ENCODE measurements at places on chromosomes 3 and 15. TPM values are rescaled to one million over a fixed set of nuclear protein-coding genes. Genes with fewer than 3 reads are reported as not detected.
A peak's percentile ranks its signal among the peaks of the same experiment; 100 is the strongest.

- H3K4me1 ChIP-seq, result no peaks in the 10 kb centered on the region
- H3K36me3 ChIP-seq, result no peaks in the 10 kb centered on the region
- peak; percentile 53 for DNase-seq
- H3K27ac ChIP-seq, result peak overlapping the region; percentile 36
- H3K27me3 ChIP-seq, result no peaks in the 10 kb centered on the region
These were observed 31.8 kb downstream of the FSTL1 start for GRCh38 chr3:120418866-120419490.

- H3K4me1 ChIP-seq, result no peaks in the 10 kb centered on the region
- H3K27me3 ChIP-seq, result no peaks in the 10 kb centered on the region
- no peak overlapping the region for H3K4me3 ChIP-seq
- H3K27ac ChIP-seq, result no peak overlapping the region
These were observed 332.0 kb upstream of the GRM7 start for GRCh38 chr3:6528951-6529350.

- no peaks in the 10 kb centered on the region for H3K4me1 ChIP-seq
- H3K27me3 ChIP-seq, result no peaks in the 10 kb centered on the region
- no peaks in the 10 kb centered on the region for H3K36me3 ChIP-seq
These were observed 256.2 kb downstream of the NLGN1 start for GRCh38 chr3:173653781-173654180.

GRCh38 chr15:34810443-34811129, 15.2 kb upstream of the ACTC1 start:
- H3K4me3 ChIP-seq, result no peak overlapping the region
- no peaks in the 10 kb centered on the region for H3K4me1 ChIP-seq
- no peaks in the 10 kb centered on the region for H3K27me3 ChIP-seq
- H3K36me3 ChIP-seq, result no peaks in the 10 kb centered on the region

DNA sequence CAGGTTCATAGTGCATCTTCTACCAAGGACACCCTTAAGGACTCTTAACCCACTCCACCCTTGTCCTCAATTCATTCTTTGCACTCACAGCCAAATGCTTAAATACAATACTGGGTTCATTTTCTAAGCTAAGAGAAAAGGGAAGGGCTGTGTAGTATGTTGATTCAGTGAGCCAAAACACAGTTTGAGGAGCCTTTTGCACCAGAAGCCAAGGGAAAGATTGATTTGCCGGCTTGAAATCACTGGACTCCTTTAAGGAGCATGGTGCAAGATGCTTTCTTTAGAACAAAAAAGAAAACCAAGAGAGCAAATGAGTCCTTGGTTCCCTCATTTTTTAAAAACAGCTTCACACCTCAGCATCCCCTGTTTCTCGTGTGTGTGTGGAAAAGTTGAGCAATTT, 47.8 kb downstream of the BOC start:
- no peak overlapping the region for H3K4me3 ChIP-seq
- no peak for DNase-seq
- H3K27me3 ChIP-seq, result no peaks in the 10 kb centered on the region
- H3K27ac ChIP-seq, result peak overlapping the region; percentile 82
- no peaks in the 10 kb centered on the region for H3K36me3 ChIP-seq
- H3K4me1 ChIP-seq, result peaks cover 14% of the 10 kb centered on the region

DNA sequence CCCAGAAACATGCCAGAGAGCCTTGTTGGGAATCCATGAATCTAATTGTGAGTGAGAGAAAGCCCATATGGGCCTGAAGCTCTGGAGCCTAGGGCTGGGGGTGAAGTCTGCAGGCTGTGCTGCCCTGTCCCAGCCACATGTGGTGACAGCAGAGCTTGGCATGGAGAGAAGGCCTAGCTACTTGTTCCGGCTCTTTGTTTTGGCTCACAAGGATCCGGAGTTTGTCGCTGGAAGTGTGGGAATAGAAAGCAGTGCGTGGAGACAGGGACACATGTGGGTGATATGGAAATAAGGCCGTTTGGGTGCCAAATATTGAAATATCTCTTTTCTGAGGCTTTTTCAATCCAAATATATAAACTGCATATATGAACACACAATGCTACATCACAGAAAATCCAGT, 78.2 kb downstream of the CLSTN2 start:
- no peaks in the 10 kb centered on the region for H3K36me3 ChIP-seq
- no peak overlapping the region for H3K4me3 ChIP-seq
- no peaks in the 10 kb centered on the region for H3K27me3 ChIP-seq
- H3K4me1 ChIP-seq, result no peaks in the 10 kb centered on the region
- H3K27ac ChIP-seq, result no peak overlapping the region
- DNase-seq, result no peak

DNA sequence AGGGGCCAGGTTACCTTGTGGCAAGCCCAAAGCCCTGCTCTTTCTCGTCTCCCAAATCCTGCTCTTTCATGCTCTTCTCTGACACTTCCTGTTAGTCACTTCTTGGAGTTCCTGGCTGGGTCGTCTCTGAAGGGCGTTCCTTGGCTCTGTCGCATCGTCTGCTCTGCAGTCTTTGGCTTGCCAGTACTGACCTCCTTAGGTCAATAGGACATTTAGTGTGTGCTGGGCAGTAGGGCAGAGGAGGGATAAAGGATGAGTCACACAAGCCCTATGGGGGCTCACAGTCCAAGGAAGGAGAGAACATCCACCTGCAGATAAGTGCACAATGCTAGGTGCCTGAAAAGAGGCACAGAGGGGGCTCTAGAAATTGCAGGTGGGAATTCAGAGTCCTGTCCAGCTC, 87.5 kb downstream of the FAM43A start:
- H3K4me1 ChIP-seq, result peaks cover 6% of the 10 kb centered on the region
- H3K36me3 ChIP-seq, result no peaks in the 10 kb centered on the region
- H3K4me3 ChIP-seq, result no peak overlapping the region
- peak overlapping the region; percentile 66 for H3K27ac ChIP-seq
- H3K27me3 ChIP-seq, result no peaks in the 10 kb centered on the region
- DNase-seq, result no peak

- H3K4me3 ChIP-seq, result no peak overlapping the region
- H3K27me3 ChIP-seq, result no peaks in the 10 kb centered on the region
- no peaks in the 10 kb centered on the region for H3K4me1 ChIP-seq
These were observed 44.0 kb downstream of the PLSCR2 start for GRCh38 chr3:146425341-146425740.

DNA sequence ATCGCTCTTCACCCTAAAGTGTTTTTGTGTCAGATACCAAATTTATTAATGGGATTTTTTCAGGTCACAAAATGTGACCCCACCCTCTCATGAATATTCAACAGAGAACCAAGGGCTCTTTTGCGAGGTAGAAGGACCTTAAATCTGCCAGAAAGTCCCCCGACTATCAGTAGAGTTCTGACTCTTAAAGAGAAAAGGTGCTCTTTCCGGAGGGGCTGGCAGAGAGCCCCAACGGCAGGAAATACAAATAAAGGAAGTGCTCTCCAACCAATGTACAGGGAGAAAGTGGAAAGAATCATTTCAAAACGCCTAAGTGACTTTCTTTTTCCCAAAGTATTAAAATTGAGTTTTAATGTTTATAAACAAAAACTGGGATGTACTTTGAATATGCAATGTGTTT, 517.2 kb downstream of the FOXP1 start:
- H3K4me1 ChIP-seq, result peaks cover 6% of the 10 kb centered on the region
- DNase-seq, result no peak
- peak overlapping the region; percentile 17 for H3K4me3 ChIP-seq

- H3K27me3 ChIP-seq, result no peaks in the 10 kb centered on the region
- H3K36me3 ChIP-seq, result no peaks in the 10 kb centered on the region
- H3K4me3 ChIP-seq, result no peak overlapping the region
- H3K4me1 ChIP-seq, result no peaks in the 10 kb centered on the region
These were observed 6.2 kb downstream of the TMEM39A start for GRCh38 chr3:119457246-119457645.

DNA sequence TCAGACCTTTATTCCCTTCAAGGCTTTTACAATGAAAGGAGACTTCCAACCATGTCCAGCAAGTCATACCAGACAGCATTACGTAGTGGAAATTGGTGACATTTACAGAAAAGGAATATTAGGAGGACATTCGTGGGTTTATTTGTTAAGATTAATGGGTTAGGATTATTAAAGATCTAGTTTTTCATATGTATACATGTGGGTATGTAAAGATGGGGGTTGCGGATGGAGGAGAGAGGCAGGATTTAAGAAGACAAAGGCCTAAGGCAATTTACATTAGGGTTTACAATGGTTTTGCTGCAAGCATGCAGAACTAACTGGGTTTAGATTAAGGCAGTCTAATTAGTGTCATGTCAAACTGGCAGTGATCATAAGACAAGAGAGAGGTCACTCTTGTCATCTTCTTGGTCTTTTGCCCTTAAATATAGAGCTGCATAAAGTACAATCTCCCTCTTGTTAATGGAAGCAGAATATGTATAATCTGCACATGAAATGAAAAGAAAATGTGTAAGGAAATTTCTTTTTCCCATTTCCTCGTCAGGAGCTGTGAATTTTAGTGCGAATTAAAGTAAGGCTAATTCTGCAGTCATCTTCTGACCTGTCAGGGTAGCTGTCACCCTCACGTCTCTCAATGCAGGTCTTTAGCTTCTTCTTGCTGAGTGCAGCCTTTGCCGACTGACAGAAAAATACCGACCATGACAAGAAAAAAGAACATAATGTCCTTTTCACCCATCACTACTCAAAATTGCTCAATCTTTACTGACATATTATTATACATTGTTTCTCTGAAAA, 258.9 kb upstream of the MEIS2 start:
- no peaks in the 10 kb centered on the region for H3K36me3 ChIP-seq
- no peaks in the 10 kb centered on the region for H3K27me3 ChIP-seq
- H3K27ac ChIP-seq, result no peak overlapping the region
- no peak for DNase-seq
- H3K4me1 ChIP-seq, result no peaks in the 10 kb centered on the region

DNA sequence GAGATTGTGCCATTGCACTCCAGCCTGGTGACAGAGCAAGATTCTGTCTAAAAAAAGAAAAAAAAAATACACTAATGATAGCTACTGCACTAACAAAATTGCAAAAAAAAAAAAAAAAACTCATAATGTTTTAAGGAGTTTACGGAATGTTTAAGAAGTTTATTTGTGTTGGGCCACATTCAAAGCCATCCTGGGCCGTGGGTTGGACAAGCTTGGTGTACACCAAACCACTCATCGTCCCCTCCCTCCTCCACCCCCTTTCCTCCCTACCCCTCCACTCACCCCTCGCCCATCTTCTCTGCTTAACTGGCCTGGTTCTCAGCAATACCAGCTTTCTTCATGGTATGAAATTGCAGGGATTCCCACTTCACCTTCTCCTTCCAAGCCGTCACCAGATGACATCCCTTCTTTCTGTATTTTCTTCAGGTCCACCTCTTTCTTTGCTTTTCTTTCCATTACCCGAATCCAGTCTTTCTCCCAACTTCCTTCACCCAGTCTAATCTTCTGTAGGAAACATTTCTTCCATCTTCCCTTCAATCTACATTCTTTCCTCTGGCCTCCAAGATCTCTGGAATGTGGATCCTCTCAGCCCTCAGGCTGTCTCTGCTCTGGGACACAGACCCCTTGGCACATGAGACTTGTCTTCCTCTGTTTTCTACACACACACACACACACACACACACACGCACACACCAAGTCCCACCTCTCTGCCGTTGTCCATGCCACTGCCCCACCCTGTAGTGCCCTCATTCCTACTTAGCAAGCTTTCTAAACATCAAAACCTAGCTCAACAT, 3.5 kb upstream of the MESP1 start:
- DNase-seq, result no peak
- no peak overlapping the region for H3K4me3 ChIP-seq

The DUOXA1 gene
- total RNA-seq, result 0.80 TPM

The KCNH8 gene
- under 0.01 TPM for total RNA-seq

The OXNAD1 gene
- total RNA-seq, result 22.8 TPM
